ENCODE measurements at places on chromosomes 2 and 18.

- DNase-seq, result no peak
Measured at GRCh38 chr2:104250635-104251034, 603.3 kb upstream of the POU3F3 start.

- no peak for DNase-seq
Measured at GRCh38 chr2:110940376-110940910, 180.3 kb upstream of the BCL2L11 start.

DNA sequence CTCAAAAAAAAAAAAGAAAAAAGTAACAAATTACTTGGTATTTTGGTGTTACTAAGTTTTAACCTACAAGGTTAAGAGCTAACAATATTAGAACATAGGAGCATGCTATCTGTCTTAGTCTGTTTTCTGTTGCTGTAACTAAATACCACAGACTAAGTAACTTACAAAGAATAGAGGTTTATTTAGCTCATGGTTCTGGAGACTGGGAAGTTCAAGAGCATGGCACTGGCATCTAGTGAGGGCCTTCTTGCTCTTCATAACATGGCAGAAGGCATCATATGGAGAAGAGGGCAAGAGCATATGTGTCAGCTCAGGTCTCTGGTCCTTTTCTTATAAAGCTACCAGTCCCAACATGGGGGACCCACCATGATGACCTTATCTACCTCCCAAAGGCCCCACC, 36.5 kb downstream of the SMARCAL1 start:
- DNase-seq, result no peak

DNA sequence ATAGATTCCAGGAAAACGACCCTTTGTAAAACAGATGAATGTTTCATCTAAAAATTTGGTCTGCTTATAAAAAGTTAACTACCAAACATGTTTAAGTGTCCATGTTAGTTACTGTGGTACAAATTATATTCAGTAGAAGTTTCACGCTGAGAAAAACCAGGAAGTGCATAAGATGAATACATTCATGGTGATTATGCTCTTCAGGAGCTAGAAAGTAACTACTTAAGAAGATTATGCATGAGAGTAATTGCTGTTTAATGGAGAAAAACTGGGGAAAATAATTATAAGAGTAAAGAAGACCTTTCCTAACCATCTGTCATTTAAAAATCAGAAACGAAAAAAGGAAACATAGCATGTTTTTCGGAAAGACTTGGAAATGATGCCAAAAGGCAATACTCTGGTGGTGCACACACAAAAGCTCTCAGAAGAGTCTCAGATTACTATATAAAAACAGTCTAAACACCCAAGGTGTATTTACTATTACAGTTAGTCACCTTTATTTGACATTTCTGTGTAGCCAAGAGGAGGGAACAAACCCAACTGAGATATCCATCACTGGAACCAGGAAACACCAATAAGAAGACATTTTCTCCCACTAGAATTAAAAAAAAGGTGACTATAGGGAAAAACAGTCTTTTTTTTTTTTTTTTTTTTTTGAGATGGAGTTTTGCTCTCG, 38.8 kb upstream of the METTL21A start:
- DNase-seq, result no peak

DNA sequence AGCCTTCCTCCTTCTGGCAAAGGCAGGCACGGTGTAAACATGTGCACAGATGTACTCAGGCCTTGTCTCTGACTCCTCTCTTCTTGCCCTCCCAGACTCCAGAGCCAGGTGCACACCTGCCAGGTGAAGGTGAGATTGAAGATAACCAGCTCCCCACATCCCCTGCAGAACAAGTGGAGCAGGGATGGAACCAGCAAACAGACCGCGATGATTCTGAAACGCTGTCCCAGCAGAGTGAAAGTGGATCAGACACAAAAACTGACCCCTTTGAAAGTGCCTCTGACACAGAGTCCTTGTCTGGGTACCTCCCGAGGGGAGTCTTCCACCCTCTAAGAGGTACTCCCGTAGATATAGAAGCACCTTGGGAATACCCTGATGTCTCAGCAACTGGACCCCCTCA, 77.2 kb downstream of the ARHGEF4 start:
- DNase-seq, result no peak

All from activated CD8-positive, alpha-beta memory T cell treated with anti-CD3 and anti-CD28 coated beads for 1 hour (primary cell).